Natural killer cell treated with Interleukin-12 subunit alpha and Interleukin-12 subunit beta and Interleukin-15 and Interleukin-18, amount 100 ng/mL, for 72 hours (primary cell): ENCODE measurements at places on chromosomes 16 and 17.

- no peak for DNase-seq
Measured at GRCh38 chr16:4303973-4304372, 11.9 kb upstream of the GLIS2 start.

- DNase-seq = no peak
Measured at GRCh38 chr16:78684655-78685375, 585.4 kb downstream of the WWOX start.

GRCh38 chr17:11924076-11924475 lies 73.2 kb downstream of the ZNF18 start:
- no peak for DNase-seq

- DNase-seq = no peak
Measured at GRCh38 chr17:44132275-44132821, 8.9 kb upstream of the HDAC5 start.

DNA sequence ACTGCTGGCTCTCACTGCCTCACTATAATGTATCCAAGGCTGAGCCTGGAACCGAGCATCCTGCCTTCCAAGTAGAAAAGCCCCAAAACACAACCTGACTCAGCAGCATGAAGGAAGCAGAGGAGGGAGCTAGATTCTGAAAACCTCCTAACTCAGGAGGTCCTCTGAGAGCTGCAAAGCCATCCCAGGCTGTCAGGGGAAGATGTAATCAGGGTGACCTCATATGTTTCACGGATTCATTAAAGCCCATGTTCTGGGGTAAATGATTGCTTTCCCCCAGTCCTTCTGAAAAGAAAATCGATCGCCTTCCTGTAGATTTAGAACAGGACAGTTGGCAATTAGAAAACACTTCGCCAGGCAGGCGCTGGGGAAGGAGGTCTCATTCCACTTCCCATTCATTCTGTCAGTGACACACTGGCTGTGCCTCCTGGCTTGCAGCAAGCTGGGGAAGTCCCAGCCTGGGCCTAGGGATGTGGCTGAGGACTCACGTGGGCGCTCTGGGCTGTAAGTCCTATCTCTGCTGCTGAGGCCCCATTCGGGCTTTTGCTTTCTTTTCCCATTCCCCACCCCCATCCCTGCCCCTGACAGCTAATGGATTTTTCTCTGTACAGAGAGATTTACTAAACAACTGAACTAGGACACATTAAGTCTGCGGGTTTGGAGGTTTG lies 75.7 kb upstream of the TMEM132E start:
- DNase-seq = no peak

- DNase-seq = no peak
Measured at GRCh38 chr17:28204751-28205150, 114.2 kb upstream of the TMEM97 start.

DNA sequence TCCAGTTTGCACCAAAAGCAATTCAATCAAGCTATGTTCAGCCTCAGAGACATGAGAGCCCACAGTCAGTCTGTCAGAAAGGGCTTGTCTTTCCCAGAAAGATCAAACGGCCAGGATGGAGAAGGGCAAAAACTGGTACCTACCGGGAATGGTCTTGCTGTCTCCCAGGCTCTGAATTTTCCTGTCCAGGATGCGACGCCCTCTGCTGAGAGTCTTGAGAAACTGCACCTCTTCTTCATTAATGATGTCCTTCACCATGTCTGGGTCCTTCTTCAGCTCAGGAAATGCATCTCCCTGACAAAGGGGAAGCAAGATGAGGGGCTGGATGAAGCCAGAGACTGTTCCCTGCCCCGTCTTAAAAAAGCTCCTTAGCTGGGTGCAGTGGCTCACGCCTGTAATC lies 15.8 kb upstream of the EXOSC6 start:
- DNase-seq = no peak

DNA sequence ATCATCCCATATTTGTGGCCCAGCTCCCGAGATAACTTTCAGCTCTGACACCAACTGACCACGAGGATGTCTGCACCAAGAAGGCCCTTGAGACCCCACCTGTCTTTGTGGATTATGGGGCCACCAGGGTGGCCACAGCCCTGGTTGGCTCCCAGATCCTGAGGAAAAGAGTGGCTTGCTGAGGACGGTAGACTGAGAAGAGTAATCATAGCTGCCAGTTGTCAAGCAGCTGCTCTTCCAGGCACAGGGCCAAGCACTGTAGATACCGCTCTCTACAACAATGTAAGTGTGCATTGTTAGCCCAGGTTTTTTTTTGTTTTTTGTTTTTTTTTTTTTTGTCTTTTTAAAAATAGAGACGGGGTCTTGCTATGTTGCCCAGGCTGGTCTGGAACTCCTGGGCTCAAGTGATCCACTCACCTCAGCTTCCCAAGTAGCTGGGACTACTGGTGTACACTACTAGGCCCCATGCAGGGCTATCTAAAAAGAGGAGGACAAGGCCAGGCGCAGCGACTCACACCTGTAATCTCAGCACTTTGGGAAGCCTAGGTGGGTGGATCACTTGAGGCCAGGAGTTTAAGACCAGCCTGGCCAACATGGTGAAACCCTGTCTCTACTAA lies 9.6 kb downstream of the ZNF205 start:
- DNase-seq = no peak

GRCh38 chr17:66006654-66007053 lies 185.3 kb downstream of the CEP112 start:
- DNase-seq = no peak

GRCh38 chr16:23679274-23679985 lies 741 bp downstream of the PLK1 start:
- DNase-seq = no peak

GRCh38 chr16:30723725-30724355 lies 24.4 kb upstream of the PHKG2 start:
- DNase-seq = no peak

- no peak for DNase-seq
Measured at GRCh38 chr17:74202938-74203337, 540 bp upstream of the RPL38 start.

GRCh38 chr17:81513753-81514488 lies 1.3 kb upstream of the ACTG1 start:
- peak; percentile 67 for DNase-seq

GRCh38 chr17:2844416-2844815 lies 48.2 kb downstream of the RAP1GAP2 start:
- no peak for DNase-seq

GRCh38 chr16:69620573-69620972 lies 54.8 kb downstream of the NFAT5 start:
- no peak for DNase-seq

DNA sequence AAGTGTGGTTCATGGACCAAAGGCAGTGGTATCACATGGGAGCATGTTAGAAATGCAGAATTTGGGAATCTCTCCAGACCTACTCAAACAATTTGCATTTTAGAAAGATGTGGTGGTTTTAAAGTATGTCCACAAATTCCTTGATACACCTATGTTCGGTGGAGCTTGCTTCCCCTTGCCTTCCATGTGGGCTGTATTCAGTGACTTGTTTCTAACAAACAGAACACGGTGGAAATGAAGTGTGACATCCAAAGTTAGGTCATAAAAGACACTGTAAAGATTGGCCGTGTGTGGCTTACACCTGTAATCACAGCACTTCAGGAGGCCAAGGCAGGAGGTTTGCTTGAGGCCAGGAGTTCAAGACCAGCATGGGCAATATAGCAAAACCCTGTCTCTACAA lies 16.7 kb downstream of the COQ7 start:
- no peak for DNase-seq

- no peak for DNase-seq
Measured at GRCh38 chr17:63279498-63280230, 166.4 kb downstream of the CYB561 start.

DNA sequence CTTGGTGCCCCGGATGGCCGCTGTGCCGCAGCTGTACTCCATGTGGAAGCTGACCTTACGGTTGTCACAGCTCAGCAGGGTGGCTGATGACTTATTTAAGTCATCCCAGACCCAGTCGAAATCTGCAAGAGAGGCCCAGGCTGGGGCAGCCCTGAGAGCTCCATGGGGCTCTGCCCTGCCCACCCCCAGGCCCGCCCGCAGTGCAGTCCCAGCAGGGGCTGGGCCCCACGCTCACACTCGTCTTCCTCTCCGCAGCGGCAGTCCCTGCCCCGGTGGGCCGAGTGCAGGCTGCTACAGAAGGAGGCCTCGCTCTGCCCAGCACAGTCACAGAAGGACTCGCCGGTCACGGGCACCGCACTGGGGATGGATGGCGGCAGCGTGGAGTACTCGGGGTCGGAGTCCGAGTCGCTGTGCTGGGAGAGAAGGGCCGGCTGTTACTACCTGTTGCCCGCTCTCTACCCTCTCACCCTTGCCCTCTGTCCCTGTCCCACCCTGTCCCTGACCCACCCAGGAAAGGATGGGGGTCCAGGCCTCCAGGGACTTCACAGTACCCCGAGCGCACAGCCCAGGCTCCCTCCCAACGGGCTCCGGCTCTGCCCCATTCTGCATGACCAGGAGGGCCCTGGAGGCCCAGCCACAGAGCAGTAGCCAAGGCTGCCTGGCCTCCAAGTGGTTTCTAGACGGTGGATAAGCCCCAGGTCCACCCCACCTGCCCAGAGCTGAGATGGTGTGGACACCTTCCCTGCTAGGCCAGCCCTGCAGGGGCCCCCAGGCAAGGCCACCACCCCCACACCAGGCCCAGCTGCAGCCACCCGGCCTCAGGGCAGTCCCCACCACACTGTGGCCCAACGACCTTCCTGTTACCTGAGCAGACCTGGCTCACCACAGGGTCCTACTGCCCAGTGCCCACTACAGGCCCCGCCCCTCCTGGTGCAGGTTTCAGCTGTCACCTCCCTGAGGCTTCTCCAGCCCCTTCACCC lies 3.9 kb downstream of the SPSB3 start:
- no peak for DNase-seq

- DNase-seq = no peak
Measured at GRCh38 chr16:83269541-83269940, 538.2 kb upstream of the HSBP1 start.

DNA sequence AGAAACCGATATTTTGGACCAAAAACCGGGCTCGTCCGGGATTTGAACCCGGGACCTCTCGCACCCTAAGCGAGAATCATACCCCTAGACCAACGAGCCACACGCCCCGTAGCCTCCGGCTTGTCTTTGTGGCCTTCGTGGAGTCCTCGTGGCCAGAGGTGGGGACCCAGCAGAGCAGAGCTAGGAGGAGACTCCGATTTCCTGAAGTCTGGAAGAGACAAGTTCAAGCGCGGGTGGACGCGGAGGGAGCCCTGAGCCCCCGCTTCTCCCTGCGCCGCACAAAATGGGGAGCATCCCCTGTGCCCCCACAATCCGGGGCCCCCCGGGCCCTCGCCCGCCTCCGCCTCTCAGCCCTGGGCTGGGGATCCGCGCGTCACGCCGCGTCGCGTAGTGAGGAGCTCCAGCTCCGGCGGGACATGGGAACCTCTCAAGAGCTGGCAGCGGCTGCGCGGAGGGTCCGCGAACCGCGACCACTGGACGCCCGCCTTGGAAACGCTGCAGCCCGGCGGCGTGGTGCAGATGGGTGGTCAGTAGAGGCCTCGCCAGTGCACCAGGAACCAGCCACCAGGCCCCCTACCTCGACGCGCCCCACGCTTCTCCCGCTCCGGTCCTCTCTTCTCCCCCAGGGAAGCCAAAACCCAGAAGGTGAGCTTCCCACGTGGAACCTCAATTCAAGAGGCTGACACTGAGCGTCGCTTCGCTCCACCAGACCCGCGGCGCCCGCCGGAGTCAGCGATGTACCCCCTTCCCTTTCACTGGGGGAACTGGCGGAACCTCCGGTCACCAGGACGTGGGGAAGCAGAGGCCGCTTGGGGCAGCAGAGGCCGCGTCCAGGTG lies 5.2 kb upstream of the OR1F1 start:
- no peak for DNase-seq

- DNase-seq = no peak
Measured at GRCh38 chr16:88584676-88585075, 14.5 kb downstream of the ZC3H18 start.

- no peak for DNase-seq
Measured at GRCh38 chr17:45867171-45867570, 22.5 kb downstream of the SPPL2C start.

- DNase-seq = no peak
Measured at GRCh38 chr17:66988069-66988798, 23.7 kb downstream of the CACNG4 start.

DNA sequence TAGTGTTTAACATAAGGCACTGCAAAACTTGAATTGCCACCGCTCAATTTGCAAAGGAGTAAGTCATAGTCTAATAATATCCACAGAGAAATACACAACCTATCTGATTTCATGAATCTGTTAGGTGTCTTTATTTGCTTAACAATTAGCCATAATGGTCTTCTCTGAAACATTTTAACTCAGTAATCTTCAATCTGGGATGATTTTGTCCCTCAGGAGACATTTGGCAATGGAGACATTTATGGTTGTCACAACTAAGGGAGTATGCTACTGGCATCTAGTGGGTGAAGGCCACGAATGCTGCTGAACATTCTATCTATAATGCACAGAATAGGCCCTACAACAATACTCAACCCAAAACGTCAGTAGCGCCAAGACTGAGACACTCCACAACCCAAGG lies 4.3 kb downstream of the UBE2G1 start:
- no peak for DNase-seq

GRCh38 chr17:20926532-20926931 lies 116.3 kb downstream of the USP22 start:
- no peak for DNase-seq

DNA sequence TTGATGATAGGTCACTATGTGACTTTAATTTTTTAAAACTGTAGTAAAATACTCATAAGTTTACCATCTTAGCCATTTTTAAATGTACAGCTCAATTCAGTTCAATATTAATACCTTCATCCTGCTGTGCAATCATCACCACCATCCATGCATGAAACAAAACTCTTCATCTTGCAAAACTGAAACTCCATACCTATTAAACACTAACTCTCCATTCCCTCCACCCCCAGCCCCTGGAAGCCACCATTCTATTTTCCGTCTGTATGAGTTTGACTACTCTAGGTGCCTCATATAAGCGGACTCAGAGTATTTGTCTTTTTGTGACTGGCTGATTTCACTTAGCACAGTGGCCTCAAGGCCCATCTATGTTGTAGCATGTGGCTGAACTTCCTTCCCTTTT lies 9.4 kb upstream of the CNEP1R1 start:
- DNase-seq = no peak

- no peak for DNase-seq
Measured at GRCh38 chr17:17890773-17891759, 54.3 kb upstream of the SREBF1 start.

- no peak for DNase-seq
Measured at GRCh38 chr17:39772987-39773934, 35.5 kb downstream of the GRB7 start.

- DNase-seq = peak; percentile 80
Measured at GRCh38 chr16:85275533-85276249, 163.4 kb upstream of the CIBAR2 start.

DNA sequence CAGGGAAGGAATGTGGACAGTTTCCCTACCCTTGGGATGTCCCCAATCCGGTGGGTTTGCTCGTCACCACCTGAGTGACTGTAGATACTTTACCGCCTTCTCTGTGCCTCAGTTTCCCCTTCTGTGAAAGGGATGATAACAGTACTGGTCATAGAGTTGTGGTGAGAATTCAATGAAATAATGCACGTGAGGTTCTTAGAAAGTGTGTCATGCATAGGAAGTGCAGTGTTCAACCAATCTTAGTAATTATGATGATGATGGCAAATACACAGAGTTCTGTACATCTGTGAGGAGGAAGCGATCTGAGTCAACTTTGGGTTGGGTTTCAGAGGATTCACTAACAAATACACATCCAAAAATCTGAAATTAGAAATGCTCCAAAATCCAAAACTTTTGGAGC lies 114.6 kb upstream of the HS3ST2 start:
- no peak for DNase-seq

GRCh38 chr16:17155485-17155884 lies 315.3 kb downstream of the XYLT1 start:
- no peak for DNase-seq

GRCh38 chr17:33777674-33778073 lies 477.4 kb upstream of the CCL2 start:
- no peak for DNase-seq

- no peak for DNase-seq
Measured at GRCh38 chr16:67548265-67549126, 13.8 kb upstream of the CTCF start.
